MV-4-11 (cell line): ENCODE measurements at places on chromosomes 4 and X.

- no peak for DNase-seq
Observed at GRCh38 chr4:84022564-84022963, 476.5 kb downstream of the NKX6-1 start.

DNA sequence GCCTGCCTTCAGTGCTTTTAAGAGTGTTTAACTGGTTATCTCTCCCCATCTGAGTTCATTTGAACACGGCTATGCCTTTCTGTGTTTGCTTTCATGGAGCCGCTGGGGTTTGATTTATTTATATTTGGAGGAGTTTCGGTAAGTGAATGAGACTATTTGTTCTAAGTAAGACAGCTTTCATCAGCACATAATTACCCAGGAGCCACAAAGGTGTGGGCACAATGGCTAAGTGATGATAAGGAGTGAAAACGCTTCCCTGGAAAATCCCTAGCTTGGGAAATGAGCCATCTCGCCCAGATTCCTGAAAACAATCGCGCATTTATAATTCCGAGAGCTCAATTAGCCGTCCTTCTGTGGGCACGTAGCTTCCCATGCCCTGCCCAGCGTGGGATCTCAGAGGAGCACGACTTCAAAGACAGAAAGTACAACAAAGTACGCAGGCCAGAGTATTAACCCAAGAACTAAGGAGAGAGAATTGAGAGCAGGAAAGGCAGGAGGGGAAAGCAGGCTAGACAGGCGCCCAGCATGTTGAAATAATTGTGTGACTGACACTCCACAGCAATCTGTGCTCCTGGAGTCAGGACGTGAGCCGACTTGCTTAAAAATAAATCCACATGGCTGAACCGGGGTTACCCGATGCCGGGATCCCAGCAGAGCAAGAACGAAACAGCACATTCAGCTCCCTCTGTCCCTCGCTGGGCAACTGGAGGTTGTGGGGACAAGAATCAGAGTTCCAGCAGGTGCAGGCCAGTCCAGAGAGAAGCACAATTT, 99.0 kb downstream of the DHRSX start:
- DNase-seq, result no peak

GRCh38 chrX:40579900-40580536, 752 bp upstream of the ATP6AP2 start:
- DNase-seq, result no peak

DNA sequence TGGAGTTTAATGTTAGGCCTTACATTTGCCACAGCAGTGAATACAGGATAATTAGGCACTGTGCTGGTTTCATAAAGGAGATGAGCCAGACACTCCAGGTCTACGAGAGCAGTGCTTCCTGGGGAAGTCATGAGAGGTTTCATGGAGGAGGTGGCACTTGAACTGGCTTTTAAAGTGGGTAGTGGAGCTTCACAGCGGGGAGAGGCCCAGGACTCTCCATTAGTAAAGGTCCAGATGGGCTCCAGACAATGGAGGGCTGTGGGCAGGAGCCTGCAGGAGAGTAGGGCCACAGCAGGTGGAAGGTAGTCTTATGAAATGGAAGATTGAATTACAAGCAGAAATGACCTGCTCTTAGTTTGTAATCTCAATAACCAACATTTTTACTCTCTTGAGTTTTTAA, 29.0 kb downstream of the CLDN22 start:
- DNase-seq, result no peak
